Caki2 (cell line): ENCODE measurements at places on chromosomes 4 and X. TPM values are rescaled to one million over a fixed set of nuclear protein-coding genes. Genes with fewer than 3 reads are reported as not detected.

Gene CCNA2
- 106 and 119 TPM in 2 replicates for total RNA-seq

DNA sequence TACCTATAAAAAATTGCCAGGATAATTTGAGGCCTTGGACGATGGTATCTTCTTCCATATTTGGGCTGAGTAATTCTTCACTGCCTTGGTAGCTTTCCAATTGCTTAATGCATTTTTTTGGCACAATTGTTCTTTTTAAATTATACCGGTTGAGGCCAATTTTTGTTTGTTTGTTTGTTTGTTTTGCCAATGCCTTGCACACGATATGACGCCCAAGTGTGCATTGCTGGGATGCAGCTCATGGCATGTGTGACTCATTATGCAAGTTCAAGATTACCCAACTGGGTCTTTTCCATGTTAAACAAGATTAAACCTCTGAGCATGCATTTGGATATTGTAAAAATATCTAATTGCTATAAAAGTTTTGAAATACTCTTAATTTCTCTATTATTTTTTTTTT, 71.1 kb upstream of the KCNIP4 start:
- DNase-seq: no peak

GRCh38 chrX:130877892-130878341, 25.1 kb downstream of the ENOX2 start:
- DNase-seq: no peak

Gene OTC
- not detected in 2 replicates for total RNA-seq

- DNase-seq: no peak
Measured at GRCh38 chrX:38847903-38848230, 46.6 kb downstream of the MID1IP1 start.

DNA sequence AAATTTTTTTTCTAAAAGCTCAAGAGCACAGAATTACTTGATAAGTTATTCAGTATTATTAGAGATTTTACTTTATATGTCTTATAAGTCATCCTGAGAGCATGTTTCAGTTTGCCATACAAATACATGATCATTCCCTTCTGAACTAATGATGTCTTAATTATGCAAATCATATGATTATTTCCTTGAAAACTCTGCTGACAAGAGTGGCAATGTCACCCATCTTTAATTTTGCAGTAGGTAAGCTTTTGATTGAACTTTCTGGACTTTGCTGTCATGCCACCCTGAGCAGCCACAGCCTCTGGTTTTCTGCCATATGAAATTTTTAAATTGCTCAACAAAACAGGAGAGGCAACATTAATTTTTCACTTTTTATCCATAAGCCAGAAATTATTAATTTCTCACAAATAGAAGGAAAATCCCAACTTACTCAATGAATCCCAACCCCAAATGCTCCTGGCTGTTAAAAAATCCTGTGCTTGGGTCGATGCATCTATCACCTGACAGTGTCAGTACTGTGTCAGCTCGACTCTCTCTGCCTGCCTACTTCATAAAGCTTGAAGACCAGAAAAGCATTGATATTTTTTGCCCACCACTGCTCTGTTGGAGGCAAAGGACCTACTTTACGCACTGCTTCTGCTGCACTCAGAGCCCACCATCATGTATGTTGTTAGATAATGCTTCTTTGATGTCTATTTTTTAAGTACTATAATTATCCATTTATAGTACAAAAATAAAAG, 11.6 kb upstream of the HADH start:
- no peak for DNase-seq

GRCh38 chr4:39237179-39237578, 54.9 kb downstream of the WDR19 start:
- no peak for DNase-seq

Gene IL21
- total RNA-seq: not detected in 2 replicates

- DNase-seq: no peak
Measured at GRCh38 chr4:139214039-139214534, 37.1 kb upstream of the ELF2 start.

DNA sequence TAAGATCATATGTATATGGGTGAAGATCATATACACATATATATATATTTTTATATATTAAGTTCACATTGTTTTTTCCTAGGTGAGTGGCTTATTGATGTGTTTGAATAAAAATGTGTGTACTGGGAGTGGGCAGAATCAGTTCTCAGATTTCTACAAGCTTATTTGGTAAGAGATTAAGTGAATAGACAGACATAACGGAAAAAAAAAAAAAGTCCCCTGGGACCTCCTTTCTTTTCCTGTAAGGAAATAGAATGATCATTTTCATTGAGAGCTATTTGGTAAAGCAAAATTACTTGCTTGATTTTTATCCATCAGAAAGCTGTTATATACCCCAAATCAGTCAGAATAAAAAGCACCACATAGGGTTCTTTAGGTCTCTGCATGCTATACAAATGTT, 597.7 kb downstream of the PCDH18 start:
- no peak for DNase-seq

DNA sequence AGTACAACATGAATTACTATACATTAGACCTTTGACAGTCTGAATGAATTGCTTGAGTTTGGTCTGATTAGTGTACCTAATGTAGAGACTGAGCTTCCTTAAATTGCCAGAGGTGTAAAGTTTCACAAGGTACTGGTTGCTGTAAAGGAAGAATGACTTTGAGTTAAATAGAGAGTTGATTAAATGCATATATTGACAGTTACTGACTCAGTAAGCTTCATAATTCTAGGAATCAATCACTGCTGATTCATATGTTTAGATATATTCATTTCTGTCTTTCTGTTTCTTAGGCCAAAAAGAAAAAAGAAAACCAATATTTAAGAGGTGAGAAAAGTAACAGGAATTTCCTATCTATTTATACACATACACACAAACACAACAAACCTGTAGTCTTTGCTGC, 16.2 kb upstream of the ART3 start:
- DNase-seq: no peak
